Lower leg skin (tissue), 4 donors: ENCODE measurements at places on chromosomes 4 and X.

GRCh38 chr4:163544407-163545038 lies 50.0 kb downstream of the TMA16 start:
- peak; percentile 27 for DNase-seq

DNA sequence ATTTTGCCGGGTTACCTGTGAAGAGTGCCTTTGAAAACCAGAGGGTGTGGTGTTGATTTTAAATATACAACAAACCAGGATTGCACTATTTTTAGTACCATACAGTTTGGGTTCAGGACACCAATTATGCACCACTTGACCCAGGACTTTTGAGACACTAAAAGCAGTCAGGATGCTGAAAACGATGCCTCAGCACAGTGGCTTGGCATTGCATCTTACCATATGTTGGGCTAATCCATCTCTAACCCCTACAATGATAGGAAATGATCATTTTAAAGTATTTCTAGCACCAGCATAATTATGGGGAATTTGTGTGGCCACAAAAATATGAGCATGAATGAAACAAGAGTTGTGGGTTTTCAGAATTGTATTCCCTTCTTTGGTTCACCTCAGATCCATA lies 4.1 kb downstream of the IBSP start:
- DNase-seq = no peak

- DNase-seq = no peak
These were observed 177.8 kb upstream of the IGFBP7 start for GRCh38 chr4:57287687-57288604.

DNA sequence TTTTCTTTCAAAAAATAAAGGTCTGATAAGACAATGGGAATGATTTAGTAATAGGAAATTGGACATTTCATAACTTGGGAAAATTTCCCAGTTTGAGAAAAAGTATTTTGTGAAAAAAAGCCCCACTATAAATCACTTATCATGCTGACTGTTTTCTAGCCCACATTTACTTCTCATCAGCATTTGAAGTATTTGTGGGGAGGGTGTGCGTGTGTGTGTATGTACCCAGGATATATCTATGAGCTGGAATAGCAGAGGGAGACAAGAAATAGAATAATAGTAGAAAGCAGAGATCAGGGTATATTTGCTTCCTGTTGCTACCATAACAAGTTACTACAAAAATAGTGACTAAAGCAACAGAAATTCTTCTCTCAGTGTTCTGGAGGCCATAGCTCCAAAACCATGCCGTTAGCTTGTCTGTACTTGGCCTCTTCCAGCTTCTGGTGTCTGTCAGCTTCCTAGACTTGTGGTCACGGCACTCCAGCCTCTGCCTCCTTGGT lies 139.8 kb downstream of the PTTG2 start:
- DNase-seq = no peak

DNA sequence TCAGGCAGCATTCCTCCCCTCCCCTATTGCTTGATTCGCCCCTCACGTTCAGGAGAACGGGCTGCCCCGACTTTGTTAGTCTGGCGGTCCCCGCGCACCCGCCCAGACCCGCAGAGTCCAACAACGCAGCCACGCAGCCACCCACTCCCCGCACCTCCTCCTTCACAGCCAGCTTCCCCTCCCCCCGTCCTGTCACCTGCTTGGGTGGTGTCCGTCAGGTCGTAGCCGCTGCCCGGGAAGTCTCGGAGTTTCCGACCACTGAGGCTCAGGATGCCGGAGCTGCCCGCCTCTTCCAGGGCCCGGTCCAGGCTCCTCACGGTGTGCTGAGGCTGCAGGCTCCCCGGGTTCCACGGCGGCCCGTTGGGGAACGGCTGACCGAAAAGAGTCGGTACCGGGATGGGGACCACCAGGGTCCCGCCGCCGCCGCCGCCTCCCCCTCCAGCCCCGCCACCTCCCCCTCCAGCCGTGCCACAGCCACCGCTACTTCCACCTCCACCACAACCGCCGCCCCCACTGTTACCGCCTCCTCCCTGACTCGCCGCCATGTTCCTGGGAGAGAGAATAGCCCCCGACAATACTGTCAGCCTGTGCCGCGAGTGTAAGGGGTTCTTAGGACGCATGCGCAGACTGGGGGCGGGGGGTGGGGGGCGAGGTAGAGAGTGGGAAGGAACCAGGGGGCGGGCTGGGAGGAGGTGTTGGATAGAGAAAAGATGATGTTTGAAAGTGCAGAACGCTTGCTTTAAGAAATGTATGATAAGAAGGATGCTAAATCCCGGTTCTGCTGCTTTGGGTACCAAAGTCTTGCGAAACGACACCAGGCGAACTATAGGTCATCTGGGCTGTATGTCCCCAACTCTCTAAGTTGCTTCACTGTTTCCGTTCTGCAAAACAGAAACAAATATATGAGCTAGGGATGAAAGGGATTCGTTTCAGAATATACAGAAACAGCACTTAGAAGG lies at the start of gene LRCH2:
LRCH2 (minus strand) TSS at position 600 of the 959 bp plus-strand sequence; CDS start at position 545, 55 bp downstream.
- peak; percentile 86 for DNase-seq

DNA sequence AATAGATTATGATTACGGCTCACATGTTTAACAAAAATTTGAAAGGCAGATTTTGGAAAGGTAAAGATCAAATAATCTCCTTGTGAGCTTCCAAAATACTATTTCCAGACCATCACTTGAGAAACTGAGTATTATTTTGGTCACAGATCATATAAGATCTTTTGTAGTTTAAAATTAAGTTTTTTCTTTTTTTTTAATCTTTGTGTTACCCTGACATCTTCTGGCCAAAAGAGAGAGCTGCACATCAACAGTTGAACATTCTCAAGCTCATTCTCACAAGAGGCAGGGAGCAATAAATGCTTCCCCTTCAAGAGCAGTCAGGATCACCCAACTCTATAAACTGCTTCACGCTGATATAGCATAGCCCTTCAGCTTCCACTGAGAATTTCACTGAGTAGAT lies 15.9 kb downstream of the TMEM192 start:
- no peak for DNase-seq

GRCh38 chr4:129094347-129094746 lies 1.0 kb upstream of the SCLT1 start:
- no peak for DNase-seq

DNA sequence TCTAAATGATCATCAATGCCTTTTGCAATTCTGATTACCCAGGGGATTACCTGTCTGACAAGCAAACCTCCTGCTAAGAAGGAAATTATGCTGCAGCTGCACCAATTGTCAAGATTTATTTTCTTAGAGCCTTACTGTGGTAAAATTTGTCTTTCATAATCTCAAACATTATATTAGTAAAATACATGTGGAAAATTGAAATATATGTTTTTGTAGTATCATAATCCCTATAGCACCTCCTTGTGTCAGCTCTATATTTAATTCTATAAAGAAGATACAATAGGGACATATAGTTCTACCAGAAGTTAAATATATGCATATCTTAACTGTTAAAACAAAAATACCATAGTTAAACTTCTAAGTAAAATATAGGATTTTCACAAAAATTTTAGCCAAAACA lies 655.6 kb upstream of the PCDH10 start:
- no peak for DNase-seq

- no peak for DNase-seq
These were observed 38.3 kb downstream of the TKTL1 start for GRCh38 chrX:154333837-154334271.

GRCh38 chr4:112895811-112896608 lies 153.4 kb upstream of the ANK2 start:
- DNase-seq = no peak

DNA sequence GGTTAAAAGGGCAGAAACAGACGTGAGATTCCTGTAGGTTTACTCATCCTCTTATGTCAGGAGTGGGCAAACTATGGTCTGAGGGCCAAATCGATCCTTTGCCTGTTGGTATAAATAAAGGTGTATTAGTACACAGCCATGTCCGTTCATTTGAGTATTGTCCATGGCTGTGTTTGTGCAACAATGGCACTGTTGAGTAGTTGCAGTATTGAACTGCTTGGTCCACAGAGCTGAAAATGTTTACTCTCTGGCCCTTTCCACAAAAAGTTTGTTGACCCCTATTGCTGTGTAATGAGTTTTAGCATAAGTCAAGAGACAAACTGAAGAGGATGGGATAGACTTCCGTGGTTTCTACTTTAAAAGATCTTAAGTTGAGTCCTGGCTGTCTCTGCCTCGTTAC lies 59.0 kb upstream of the MID1 start:
- DNase-seq = no peak

GRCh38 chrX:97882306-97882705 lies 998.6 kb downstream of the RPA4 start:
- DNase-seq = no peak
